ENCODE measurements at places on chromosomes 11 and 22.

GRCh38 chr11:123045101-123045500 is 16.8 kb downstream of the HSPA8 start:
- no peak for DNase-seq

GRCh38 chr11:115257678-115258077 is 246.5 kb downstream of the CADM1 start:
- no peak for DNase-seq

GRCh38 chr11:11177156-11177808 is 175.8 kb downstream of the CSNK2A3 start:
- DNase-seq: no peak

- DNase-seq: no peak
Observed at GRCh38 chr11:15800111-15800800, 556.1 kb downstream of the SOX6 start.

DNA sequence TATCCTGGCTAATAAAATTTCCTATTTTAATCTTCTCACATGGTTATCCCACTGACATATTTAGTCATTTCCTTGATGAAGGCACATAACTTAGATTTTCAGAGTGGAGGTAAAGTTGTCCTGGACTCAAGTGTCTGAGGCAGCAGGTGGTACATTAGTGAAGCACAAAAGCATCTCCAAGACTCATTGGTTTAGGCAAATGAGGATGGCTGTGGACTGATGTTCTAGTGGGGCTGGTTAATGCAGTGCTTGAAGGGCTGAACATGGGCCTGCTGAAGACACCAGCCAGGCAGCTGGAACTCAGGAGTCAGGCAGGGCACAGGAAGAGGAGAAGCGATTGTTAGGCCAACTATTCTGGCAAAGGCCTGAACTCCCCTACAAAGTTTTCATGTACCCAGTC is 76.3 kb upstream of the SESN3 start:
- no peak for DNase-seq

DNA sequence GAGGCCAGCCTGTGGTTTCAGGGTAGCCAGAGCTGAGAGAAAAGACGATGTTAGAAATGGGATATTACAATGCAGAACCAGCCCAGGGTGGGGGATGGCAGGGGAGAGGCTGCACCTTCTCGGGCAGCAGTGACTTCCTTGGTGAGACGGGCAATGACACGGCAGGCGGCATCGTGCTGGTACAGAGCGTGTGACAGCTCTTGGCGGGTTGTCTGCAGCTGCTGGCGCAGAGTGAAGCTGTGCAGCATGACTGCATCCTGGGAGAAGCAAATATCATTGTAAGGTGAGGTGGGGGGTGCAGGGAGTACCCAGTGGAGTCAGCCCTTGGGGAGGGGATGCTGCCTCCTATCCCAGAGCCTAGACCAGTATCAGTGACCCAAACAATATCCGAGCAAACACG is 3.8 kb downstream of the PRPF19 start:
- no peak for DNase-seq

DNA sequence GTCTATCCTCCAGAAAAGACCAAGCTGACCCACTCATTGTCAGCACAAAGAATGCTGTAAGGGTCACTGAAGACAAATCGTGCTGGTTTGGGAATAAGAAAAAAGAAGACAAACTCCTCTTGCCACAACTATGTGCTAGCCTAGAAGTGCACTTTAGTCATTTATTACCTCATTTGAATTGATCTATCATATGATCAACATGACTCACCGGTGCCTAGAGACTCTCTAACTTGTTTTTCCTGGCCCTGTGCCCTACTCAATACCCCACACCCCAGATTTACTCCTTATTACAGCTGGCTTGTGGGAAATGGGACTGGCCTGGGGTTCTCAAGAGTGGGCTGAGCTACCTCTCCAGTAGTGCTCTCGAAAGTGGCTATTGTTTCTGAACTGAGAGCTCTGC is 35.9 kb upstream of the HORMAD2 start:
- DNase-seq: no peak

GRCh38 chr11:129191649-129192048 is 476 bp downstream of the ARHGAP32 start:
- DNase-seq: no peak

- DNase-seq: no peak
Observed at GRCh38 chr11:12185914-12186313, 75.5 kb downstream of the MICAL2 start.

- no peak for DNase-seq
Observed at GRCh38 chr22:19516378-19517170, 7.6 kb downstream of the CLDN5 start.

GRCh38 chr11:79488286-79488685 is 47.5 kb upstream of the TENM4 start:
- no peak for DNase-seq

- no peak for DNase-seq
Observed at GRCh38 chr11:22634897-22635629, 9.4 kb upstream of the FANCF start.

- DNase-seq: no peak
Observed at GRCh38 chr11:103183981-103184611, 74.9 kb downstream of the DYNC2H1 start.

DNA sequence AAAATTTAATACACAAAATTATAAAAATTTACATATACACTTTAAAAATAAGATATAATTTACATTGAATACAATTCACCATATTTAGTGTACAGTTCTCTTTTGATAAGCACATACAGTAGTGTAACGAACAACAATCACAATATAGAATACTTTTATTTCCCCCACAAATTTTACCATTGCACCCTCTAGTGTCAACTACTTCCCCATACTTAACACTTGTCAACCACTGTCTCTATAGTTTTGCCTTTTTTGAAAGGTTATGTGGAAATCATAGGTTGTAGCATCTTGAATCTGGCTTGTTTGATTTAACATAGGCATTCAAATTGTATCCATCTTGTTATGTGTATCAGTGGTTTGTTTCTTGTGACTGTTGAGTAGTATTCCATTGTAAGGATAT is 21.3 kb upstream of the PANX1 start:
- DNase-seq: no peak

DNA sequence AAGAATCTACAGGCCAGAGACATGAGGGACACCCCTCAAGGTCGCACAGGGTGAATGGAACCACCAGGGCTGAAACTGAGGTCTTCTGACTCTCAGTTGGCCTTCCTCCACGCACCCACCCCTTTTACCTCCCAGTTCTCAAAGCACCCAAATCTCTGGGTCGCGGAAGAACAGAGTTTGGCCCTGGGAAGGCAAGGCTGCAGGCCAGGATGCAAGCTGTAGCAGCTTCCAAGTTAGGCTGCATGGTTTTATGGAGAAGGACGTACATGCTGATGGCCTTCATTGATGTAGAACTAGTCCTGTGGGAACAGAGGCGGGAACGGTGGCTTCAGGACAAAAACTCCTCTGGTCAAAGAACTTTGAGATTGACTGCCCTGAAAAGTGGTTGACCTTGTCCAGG is 143.5 kb upstream of the B3GAT1 start:
- DNase-seq: no peak

- DNase-seq: no peak
Observed at GRCh38 chr22:23649071-23649501, 17.0 kb upstream of the DRICH1 start.

DNA sequence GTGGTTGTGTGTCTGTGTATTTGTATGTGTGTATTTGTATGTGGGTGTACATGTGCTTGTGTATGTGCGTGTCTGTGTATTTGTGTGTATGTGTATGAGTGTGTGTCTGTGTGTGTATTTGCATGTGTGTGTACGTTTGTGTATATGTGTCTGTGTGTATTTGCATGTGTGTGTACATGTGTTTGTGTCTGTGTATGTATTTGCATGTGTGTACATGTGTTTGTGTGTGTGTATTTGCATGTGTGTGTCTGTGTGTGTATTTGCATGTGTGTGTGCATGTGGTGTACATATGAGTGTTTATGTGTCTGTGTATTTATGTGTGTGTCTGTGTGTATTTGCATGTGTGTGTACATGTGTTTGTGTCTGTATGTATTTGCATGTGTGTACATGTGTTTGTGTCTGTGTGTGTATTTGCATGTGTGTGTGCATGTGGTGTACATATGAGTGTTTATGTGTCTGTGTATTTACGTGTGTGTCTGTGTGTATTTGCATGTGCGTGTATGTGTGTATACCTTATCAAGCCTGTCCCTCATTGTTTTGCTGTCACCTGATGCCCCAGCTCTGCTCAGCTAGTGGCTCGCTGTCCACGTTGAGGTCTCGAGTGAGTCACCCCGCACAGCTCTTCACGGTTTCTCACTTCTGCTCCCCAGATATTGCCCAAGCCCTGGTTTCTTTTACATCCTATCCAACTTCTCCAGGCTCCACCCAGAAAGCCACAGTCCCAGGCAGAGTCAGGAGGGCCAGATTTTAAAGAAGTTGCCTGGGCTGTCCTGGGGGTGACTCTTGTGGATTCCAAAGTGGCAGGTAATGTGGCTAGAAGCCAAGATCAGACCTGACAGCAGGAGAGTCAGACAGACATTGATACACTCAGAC is 15.2 kb downstream of the MB start:
- DNase-seq: no peak

DNA sequence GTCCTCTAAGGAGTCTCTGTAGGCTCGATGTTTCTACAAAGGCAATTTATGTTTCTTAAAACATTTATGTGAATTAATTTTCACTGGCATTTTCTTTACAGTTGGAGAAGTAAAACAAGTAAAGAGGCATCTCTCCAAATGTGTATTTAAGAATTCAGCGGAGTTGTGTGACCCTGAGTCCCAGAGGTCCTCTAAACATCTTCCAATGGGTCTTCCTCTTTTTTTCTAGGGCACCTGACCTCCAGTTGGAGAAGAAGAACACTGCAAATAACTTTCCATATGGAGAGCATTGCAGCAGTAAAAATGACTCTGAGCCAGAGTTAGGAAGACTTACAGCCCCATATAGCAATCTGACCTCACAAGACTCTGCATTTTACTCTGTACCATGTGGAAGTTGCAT is 480.5 kb upstream of the RAG2 start:
- no peak for DNase-seq

DNA sequence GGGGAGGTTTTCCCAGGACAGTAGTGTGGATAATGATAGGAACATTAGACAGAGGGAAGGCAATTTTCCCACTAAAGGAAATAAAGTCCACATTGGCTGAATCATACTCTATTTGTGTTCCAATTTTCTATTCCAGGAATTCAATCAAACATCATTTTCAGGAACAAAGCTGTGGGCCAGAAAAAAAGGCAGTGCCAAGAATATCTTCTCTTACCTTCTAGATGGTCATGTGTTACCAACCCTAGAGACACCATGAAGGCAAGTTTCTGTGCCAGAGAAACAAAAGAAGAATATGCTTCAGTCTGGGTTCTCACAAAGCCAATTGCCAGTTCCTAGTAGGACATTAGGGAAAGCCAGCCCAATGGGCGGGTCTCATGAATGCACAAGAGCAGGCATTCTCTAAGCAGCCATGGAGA is 27.5 kb downstream of the LARGE2 start:
- no peak for DNase-seq

DNA sequence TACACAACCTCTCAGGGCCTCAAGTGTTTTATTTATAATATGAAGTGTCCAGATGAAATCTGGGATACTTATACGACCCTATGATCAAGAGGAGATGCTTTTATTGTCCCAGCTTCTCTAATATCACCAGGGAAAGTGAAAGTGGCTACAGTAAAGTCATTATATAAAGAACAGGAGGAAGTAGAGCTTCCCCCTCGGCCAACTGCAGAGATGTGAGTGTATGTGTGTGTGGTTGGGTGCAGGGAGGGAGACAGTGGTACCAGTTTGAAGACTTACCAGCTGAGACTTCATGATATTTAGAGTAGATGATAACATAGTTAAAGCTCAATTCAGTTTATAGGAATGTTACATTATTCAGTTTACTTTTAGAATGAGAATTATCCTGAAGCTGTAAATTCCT is 373.6 kb upstream of the DDI1 start:
- DNase-seq: no peak

GRCh38 chr11:1224491-1225385 is 1.9 kb downstream of the MUC5B start:
- DNase-seq: no peak

- DNase-seq: no peak
Observed at GRCh38 chr11:126090452-126090851, 27.8 kb upstream of the CDON start.
